ENCODE measurements at places on chromosomes 5 and 9.

DNA sequence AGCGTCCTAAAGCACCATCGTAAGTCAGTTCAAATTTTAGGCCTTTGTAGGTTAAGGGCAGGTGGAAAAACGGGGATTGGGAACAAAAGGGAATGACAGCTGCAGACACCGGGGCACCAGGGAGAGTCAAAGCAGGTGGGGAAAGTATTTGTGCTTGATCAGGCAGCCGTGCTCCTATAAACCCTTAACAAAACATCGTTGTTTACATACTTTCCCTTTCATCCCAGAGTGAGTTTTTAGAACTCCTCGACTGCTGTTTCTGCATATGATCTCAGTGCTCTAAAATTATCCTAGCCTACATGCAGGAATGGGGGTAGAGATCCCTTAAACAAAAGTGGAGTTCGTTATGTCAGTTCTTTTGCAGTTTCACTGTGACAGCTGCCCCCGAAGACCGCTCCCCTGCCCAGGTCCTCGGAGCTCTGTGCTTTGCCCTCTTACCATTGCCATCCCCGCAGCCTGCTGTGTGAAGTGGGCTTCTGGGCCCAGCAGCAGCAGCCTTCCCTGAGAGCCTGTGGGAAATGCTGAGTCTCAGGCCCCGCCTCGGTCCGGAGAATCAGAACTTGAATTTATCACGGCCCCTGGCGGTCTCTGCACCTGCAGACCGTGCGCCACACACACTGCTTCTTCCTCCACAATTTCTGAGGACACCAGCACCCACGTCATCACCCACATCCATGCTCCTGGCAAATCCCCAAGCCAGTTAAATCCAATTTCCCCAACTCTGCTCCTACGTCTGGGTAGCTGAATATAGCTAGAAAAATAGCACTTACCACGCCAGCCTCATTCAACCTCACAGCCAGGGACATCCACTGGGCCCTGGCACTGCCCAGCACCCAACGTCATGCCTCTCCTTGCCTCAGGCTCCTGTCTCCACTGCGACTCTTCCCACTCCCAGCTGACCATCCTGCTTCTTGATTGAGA, 86.8 kb downstream of the NSUN2 start:
- DNase-seq, result no peak

DNA sequence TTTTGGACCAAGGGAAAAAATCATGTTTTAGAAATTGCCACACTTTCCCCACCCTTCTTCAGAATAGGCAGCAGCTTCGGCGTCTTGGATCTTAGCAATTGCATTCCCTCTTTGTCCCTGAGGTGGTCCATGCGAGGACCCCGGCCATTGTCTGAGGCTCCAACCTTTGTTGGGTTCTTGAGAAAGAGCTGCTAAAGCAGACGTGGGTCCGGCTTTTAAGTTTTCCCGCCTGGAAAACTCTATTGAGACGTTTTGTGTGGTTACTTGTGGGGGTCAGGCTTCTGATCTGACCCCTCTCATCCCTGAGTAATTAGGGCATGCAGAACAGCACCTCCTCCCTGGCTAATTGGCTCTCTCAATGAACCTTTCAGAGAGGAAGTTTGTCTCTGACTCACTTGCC, 509.6 kb upstream of the TNC start:
- DNase-seq, result no peak

GRCh38 chr5:115774684-115775083, 41.8 kb downstream of the CDO1 start:
- DNase-seq, result no peak

DNA sequence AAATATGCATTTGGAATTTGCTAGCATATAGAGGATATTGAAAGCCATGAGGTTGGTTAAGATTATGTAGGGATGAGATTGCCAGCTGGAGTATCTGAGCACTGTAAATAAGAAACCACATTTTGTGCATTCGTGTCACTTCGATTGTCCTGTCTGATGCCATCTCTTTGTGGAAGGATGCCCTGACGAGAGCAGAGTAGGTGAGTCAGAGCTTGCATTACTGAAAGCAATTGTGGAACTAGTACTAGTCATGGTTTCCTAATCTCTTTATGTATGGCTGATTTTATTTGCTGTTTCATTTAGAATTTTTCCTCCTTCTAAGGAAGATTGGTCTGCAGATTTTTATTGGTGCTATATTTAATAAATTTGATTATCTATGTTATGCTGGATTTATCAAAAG, 14.5 kb upstream of the TAS2R1 start:
- no peak for DNase-seq

GRCh38 chr5:100614308-100614707, 79.1 kb downstream of the FAM174A start:
- no peak for DNase-seq

DNA sequence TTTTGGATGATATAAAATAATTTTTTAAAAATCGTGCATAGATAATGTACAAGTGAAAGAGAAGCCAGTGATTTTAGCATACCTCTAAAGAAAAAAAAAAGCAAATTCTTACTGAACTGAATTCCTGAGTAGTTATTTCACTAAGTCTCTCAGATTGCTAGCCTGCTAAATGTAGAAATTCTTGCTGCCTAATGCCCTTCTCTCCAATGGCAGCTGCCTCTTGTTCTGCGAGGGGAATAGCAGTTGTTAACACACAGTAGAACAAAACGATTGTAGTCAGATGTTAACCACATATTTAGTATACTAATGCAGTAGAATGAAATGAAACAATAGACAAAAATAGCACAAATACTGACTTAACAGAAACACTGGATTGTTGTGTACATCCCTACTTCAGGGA, 26.8 kb downstream of the SMAD5 start:
- DNase-seq, result no peak

- DNase-seq, result no peak
Observed at GRCh38 chr9:73135394-73135793, 16.3 kb upstream of the ANXA1 start.

GRCh38 chr5:115599924-115600323, 2.4 kb downstream of the TICAM2 start:
- no peak for DNase-seq

GRCh38 chr9:87099407-87099806, 152.1 kb upstream of the GAS1 start:
- DNase-seq, result no peak
